ENCODE measurements at places on chromosomes 3 and 15. TPM values are rescaled to one million over a fixed set of nuclear protein-coding genes. Genes with fewer than 3 reads are reported as not detected.

The CELF6 gene
- 0.42 TPM for total RNA-seq

The KBTBD8 gene
- 27.4 TPM for total RNA-seq

The ROBO2 gene
- not detected for total RNA-seq

The NME9 gene
- not detected for total RNA-seq

The ARL14 gene
- total RNA-seq = not detected

The PAQR9 gene
- total RNA-seq = not detected

The TNFAIP8L3 gene
- 1.6 TPM for total RNA-seq

The BUB1B gene
- 57.1 TPM for total RNA-seq

All from activated CD8-positive, alpha-beta memory T cell treated with anti-CD3 and anti-CD28 coated beads for 36 hours (primary cell).